ENCODE measurements at places on chromosomes 12 and 14.

DNA sequence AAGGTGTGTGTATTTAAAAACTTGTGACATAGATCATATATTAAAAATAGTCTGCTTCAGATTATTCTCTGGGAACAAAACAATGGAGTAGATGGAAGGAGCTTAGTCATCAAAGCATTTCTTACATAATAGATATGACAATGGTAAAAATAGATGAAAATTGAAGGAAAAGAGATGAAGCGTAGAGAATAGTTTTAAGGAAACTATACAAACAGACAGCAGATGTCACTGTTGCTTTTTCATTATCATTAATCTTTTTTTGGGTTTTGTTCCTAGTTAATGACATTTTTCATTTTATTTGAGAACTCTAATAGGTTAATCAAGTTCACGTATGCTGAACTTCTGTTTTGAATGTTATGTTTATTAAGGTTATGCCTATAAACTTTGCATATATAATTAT lies 149.2 kb upstream of the FBXO33 start:
- DNase-seq = no peak

DNA sequence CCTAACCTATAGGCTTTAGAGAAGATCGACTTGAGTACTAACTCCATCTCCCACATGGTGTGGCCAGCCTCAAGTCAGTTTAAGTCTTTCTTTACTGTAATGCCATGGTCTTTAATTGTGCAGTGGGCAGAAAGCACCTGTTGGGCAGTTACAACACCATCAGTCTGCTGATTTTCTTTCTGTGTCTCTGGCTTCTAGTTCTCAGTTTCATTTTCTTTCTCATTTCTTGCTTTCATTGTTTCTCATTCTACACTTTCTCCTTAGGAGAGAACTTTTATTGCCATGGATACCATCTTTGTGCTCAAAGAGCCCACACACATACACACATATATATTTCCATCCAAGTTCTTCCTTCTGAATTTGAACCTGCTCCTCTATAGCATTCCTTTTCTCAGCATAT lies 96.1 kb upstream of the SLC16A7 start:
- no peak for DNase-seq

- no peak for DNase-seq
Observed at GRCh38 chr14:53630336-53630735, 326.3 kb downstream of the BMP4 start.

DNA sequence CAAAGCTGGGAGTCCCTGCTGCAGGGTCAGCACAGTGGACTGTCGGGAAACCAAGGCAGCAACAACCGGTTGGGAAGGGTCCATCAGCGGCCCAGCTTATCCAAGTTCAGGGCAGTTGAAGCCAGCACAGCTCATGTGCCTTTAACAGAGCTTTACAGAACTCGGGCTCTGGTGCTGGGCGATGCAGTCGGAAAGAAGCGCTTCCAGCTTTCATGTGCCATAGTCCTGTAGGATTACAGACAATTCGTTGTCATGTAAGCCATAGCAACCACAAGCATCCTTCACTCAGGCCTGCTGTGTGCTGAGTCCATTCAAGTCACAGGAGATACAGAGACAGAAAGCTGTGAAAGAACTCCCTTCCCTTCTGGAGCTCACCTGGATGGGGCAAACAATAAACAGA lies 3.5 kb upstream of the FAM181A start:
- no peak for DNase-seq

GRCh38 chr14:24403294-24403998 lies 4.6 kb downstream of the NYNRIN start:
- DNase-seq = no peak

DNA sequence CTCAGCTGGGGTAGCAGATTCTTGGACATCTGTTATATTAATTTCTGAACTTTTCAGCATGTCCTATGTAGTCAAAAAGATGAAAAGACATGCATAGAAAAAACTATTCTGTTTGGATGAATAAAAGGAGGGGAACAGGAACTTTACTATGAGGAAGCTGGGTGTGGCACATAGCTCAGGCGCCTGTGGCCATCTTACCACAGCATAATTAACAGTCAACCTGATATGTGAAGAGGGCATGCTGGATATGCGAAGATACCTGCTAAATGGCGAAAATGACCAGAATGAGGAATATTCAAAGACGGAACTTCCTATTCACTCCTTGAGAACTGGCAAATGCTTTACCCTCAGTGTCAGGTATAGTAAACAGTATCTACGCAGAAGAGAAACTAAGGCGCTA lies 18.4 kb downstream of the SETD3 start:
- DNase-seq = no peak

- no peak for DNase-seq
Observed at GRCh38 chr12:27969624-27970400, 2.7 kb downstream of the PTHLH start.

GRCh38 chr14:105617201-105617777 lies 90.9 kb downstream of the TMEM121 start:
- DNase-seq = no peak

GRCh38 chr12:3741882-3742672 lies 10.8 kb downstream of the CRACR2A start:
- DNase-seq = no peak

DNA sequence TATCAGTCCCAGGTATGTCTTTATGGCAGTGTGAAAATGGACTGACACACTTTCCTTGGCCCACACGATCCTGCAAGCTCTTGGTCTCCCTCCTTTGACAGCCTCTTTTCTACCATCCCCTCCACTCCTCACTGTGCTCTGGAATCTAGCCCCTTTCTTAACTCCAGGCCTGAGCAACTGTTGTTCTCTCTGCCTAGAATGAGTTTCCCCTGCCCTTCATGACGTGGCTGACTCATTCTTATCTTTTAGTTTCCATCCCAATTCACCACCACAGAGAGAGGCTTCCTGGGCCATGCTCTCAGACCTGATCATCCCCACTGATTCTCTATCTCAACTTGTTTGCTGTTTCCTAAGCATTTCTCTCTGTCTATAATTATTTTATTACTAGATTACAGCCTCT lies 157.4 kb upstream of the HMGA2 start:
- no peak for DNase-seq

DNA sequence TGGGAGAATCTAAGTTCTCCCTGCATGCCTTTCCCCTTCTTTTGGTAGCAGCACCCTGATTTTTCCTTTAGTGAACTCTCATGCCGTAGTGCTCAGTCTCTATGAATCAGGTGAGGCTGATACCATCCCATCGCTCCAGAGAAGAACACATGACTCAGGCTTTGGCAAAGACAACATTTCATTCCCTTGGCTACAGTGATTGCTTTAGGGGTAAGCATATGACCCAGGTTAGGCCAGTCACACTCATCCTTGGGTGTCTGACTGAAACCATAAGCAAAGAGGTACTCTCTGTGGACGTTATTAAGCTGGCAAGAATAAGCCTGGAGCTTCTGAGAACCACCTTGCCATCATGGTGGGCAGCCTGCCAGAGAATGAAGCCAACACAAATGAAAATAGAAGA lies 141.8 kb downstream of the MYRFL start:
- DNase-seq = no peak

GRCh38 chr14:75443203-75443969 lies 15.6 kb downstream of the JDP2 start:
- no peak for DNase-seq

Data from stimulated activated CD4-positive, alpha-beta T cell treated with anti-CD3 and anti-CD28 coated beads, Interleukin-1b, Interleukin-23, amount 100 ng/mL, for 24 hours (primary cell).